ENCODE measurements at places on chromosomes 4 and X.

DNA sequence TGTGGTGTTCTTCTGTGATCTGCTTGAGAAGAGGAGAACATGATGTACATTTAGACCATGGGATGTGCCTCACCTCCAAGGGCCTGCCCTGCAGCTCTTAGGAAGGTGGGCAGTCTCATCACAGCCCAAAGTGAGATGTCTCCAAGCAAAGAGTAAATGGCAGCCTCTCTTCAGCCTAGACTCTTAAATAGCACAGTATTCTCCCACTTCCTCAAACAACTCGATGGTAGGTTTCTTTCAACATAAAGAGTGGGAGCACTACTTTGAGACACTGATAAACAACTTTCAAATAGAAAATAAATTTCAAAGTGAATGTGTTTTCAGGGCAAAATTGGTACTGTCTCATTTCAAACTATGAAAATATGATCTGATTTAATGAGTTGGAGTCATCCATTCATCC is 35.2 kb downstream of the EDNRA start:
- no peak for DNase-seq

GRCh38 chr4:69838977-69839376 is 21.0 kb downstream of the SULT1E1 start:
- DNase-seq = no peak

- DNase-seq = no peak
These were observed 22.2 kb upstream of the GCNA start for GRCh38 chrX:71556036-71556435.

DNA sequence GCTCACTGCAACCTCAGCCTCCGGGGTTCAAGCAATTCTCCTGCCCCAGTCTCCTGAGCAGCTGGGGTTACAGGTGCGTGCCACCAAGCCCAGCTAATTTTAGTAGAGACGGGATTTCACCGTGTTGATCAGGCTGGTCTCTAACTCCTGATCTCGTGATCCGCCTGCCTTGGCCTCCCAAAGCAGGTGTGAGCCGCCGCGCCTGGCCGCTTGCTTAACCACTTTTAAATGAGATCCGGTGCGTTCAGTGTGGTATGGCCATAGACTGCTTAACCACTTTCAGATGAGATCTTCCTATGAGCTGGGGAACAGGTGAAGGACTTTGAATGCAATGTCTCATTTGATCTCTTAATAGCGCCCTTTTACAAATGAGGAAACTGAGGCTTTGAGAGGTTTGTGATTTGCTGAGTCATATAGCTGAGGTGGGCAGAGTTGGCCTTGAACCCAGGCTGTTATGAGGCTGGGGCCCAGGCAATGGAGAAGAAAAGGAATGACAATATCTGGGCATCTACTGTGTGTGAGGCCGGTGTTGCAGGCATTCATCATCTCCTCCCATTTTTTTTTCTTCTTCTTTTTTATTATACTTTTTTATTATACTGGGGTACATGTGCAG is 41.9 kb upstream of the NSG1 start:
- no peak for DNase-seq

- no peak for DNase-seq
These were observed 48.6 kb upstream of the CLDN24 start for GRCh38 chr4:183370786-183371185.

DNA sequence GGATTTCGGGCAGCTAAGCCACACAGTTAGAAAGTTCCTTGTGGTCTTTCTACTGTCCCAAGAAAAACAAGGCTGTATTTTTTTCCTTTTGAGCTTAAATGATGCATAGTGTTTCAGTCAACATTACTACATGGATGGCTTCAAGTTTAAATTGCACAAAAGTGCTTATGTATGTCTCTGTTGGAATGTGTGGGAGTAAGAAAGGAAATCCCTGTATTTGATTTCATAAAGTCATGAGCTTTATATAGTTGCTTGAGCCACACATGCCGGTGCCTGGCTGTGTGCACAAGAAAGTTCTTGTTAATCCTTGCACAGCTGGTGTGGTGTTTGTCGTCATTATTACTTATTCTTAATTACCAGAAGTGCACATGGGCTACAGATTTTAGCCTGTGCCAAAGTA is 262.2 kb downstream of the ARHGAP10 start:
- no peak for DNase-seq

DNA sequence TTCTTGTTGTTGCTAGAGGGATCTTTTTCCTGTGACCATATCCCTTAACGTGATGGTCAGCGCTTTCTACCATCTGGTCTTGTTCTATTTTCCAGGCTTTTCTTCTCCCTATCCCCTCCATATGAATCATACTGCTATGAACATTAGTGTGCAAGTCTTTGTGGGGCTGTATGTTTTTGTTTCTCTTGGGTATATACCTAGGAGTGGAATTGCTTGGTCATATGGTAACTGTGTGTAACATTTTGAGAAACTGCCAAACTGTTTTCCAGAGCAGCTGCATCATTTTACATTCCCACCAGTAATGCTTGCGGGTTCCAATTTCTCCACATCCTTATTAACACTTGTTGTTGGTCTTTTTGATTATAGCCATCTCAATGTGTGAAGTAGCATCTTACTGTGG is 121.4 kb downstream of the SPRY1 start:
- no peak for DNase-seq

DNA sequence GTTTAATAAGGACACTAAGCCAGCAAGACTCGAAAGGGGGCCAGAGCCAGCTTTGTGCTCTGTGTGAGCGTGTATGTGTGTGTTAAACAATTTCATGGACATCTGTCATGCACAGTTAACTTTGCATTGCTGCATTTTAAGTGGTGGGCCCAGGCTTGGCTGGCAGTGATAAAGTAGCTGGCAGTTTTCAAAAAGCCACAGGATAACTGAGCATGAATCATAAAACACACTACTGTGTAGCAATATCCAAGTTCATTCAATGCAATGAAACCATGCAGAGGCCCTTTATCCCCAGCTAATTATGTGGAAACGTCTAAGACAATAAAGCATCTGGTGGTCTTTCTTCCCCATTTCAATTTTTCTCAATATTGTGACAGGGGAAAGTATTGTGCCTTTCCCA is 132.9 kb downstream of the NKX6-1 start:
- no peak for DNase-seq

GRCh38 chr4:26217961-26218676 is 102.7 kb upstream of the RBPJ start:
- no peak for DNase-seq

DNA sequence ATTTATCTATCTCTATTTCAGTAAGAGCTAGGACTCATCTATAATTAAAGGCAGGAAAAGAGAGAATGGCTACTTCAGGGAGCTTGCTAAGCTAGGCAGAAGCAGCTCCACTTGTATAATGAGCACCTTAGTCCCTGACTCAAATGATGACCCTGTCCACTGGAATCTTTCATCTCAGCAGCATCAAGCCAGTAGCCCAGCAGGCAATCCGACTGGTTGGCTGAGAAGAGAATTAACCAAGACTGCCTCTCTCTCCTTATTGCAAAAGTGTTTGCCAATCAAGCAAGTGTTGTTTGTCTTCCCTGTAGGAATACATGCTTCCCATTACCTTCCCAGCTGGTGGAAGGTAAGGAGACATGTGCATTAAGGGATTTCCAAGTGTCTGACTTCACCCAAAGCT is 3.9 kb upstream of the SPOCK3 start:
- DNase-seq = no peak

GRCh38 chr4:138562544-138562991 is 320.4 kb upstream of the SLC7A11 start:
- no peak for DNase-seq

- no peak for DNase-seq
These were observed 88.7 kb downstream of the PDLIM5 start for GRCh38 chr4:94540476-94540875.
